ENCODE measurements at places on chromosomes 7 and 10. TPM values are rescaled to one million over a fixed set of nuclear protein-coding genes. Genes with fewer than 3 reads are reported as not detected.

The SMKR1 gene
- 1.5 TPM for total RNA-seq

The MRLN gene
- not detected for total RNA-seq

The TDRD1 gene
- total RNA-seq, result 0.39 TPM

The ATOH7 gene
- total RNA-seq, result not detected

The PLEKHS1 gene
- 0.12 TPM for total RNA-seq

The LBX1 gene
- total RNA-seq, result not detected

The STK31 gene
- total RNA-seq, result 1.1 TPM

The NKX1-2 gene
- not detected for total RNA-seq

The AEBP1 gene
- total RNA-seq, result 7.8 TPM

The PDE6C gene
- total RNA-seq, result not detected

The FKBP6 gene
- total RNA-seq, result not detected

The PON1 gene
- total RNA-seq, result not detected

The GPRIN2 gene
- total RNA-seq, result not detected

Measured in CD4-positive, alpha-beta memory T cell (primary cell).